ENCODE measurements at places on chromosomes 11 and 22.

GRCh38 chr22:30183861-30184278 is 62.7 kb downstream of the LIF start:
- no peak for DNase-seq

- DNase-seq = no peak
These were observed 702 bp downstream of the BIRC2 start for GRCh38 chr11:102347462-102348370.

- no peak for DNase-seq
These were observed 22.9 kb upstream of the CARD18 start for GRCh38 chr11:105162506-105162905.

DNA sequence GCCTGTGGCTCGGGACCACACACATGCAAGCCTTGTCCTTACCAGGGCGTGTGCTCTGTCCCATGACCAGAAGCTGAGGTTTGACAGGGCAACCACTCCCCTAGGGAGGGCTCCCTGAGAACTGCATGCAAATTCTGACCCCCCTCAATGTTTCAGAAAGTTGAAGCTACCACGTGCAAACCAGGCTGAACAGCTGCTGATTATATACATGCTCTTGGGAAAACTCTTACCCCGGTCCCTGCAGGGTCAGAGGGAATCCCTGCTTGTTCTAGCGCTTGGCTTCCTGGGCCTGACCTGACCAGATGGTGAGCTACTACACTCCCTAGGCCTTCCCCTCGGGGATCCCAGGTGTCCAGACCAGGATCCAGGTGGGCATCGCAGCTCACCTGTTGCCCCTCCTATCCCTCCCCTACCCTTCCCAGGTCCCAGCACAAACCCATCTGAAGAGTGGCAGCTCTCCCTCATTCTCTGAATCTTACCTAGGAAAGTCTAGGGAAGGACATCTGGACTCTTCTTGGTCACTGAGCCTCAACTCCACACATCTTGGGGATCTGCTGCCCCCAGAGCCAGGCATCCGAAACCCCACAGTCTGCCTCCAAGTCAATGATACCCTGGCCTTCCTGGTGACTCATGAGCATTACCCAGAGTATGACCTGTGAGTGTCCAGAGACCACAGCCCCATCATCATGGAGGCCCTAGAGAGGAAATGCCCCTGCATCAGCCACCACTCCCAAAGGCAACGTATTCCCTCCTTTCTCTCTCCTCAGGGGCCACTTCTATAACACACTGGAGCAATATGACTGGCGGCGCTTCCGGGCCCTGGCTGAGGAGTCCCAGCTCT is 61.5 kb downstream of the BTG4 start:
- no peak for DNase-seq

- no peak for DNase-seq
These were observed 156.4 kb downstream of the ATG16L2 start for GRCh38 chr11:72970557-72971118.
